CD4-positive, alpha-beta T cell treated with Interferon gamma for 1 hour (primary cell): ENCODE measurements at places on chromosomes 5 and 9.

DNA sequence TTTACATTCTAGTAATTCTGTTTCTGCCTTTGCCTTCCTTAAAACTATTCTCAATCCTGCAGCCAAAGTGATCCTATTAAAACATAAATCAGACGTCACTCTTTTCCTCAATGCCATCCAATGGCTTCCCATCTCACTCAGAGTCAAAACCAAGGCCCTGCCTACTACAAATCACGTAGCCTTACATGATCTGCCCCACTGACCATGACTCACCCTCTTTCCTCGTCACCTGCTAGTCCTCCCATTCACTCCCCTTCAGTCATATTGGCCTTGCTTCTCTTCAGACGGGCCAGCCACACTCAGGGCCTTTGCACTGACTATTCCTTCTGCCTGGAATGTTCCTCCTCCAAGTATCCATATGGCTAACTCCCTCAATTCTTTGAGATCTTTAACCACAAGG is 39.0 kb upstream of the DMXL1 start:
- DNase-seq: peak; percentile 24

- no peak for DNase-seq
Observed at GRCh38 chr9:76414661-76415060, 20.4 kb upstream of the RFK start.

GRCh38 chr5:5494489-5495402 is 72.3 kb downstream of the ICE1 start:
- peak; percentile 87 for DNase-seq

GRCh38 chr5:175092691-175093090 is 351.3 kb downstream of the DRD1 start:
- no peak for DNase-seq

GRCh38 chr9:84691634-84692033 is 22.1 kb downstream of the NTRK2 start:
- no peak for DNase-seq

DNA sequence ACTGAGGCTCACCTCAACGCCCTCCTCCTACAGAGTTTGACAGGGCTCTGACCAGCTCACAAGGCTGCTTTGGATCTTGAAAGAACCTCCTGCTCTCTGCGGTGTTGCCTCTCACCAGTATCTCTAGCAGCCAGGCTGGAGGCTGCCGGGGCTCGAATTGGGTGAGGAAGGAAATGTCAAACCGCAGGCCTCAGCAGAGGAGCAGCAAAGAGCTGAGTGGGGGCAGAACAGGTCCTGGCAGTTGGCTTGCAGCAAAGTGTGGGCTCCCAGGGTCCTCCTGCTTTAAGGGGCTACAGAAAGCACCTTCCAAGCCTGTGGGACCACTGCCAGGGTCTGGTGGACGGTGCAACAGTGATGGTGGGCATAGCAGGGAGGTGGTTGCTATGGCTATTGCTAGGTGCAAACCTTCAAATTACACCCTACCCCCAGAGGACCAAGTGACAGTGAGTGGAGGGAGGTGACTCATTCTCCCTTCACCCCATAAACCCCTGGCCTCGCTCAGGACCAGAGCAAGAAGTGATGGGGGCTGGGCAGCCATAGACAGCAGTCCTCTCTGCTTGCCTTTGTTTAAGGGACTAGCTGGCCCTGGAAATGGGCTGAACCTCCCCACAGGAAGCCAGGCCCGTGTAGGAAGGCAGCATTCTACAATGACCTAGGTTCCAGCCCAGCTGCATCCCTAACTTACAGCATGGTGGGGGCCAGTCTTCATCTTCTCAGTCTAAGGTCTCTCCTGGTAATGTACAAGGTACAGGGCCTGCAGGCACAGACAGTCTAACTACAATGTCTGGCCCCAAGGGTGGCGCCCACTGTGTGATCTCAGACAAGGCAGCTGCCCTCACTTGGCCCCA is 18.7 kb downstream of the LCP2 start:
- DNase-seq: peak; percentile 85

DNA sequence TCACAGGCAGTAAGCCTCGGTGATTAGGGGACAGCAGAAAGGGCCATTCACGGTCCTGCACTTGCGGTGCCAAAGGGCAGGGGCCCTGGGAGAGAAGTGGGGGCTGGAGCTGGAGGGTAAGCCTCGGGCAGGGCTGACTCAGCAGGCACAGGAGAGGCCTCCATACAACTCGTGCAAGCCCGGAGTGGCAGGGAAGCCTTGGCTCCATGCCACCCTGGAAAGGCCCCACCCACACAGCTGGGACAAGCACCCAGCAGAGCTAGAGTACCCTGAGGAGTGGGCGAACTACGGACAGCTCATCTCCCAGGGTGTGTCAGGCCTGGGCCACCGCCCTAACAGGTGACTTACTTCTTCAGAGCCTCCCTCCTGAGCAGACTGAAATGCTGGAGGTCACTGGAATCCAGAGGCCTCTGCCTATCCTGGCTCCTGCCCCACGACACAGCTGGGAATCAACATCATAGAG is 5.6 kb upstream of the CAMK2A start:
- no peak for DNase-seq

- no peak for DNase-seq
Observed at GRCh38 chr5:175195698-175196656, 248.0 kb downstream of the DRD1 start.

- no peak for DNase-seq
Observed at GRCh38 chr9:95305770-95306492, 11.6 kb downstream of the FANCC start.

- no peak for DNase-seq
Observed at GRCh38 chr5:55022450-55022849, 1.6 kb upstream of the GZMK start.

DNA sequence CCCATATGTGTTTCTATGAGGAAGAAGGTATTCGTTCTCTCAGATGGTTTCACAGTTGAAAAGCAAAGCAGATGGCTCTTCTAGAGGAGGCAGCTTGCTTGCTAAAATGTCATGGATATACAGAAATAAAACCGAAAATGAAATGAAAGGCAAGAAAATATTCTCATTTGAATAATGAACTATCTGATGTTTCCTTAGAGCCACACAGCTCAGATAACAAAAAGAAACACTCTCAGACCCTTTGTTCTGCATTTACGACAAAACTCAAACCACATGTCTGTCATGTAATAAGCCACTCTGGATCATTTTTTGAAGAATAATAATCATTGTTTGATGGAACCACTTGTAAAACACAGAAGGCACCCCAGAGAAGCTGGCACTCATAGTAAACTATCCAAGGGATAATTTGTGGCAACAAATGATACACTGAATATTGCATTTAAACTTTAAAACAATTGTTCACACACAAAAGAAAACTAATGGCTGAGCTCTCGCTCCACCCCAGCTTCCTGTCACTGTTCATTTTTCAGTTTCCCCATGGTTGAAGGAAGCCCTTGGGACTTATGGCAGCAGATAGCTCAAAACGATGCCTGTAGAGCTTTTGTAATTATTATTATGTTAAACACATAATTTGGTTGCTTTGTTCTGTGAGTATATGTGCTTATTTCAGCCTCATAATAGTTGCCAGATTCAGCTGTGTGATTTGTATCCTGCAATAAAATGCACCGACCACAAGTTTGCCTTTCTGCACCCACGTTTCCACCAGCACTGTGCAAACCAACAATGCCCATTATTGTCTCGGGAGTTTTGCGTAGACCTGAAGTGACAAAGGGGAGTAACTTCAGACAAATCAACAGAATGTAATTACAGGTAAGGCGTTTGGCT is 256.0 kb downstream of the TMEM167A start:
- no peak for DNase-seq

DNA sequence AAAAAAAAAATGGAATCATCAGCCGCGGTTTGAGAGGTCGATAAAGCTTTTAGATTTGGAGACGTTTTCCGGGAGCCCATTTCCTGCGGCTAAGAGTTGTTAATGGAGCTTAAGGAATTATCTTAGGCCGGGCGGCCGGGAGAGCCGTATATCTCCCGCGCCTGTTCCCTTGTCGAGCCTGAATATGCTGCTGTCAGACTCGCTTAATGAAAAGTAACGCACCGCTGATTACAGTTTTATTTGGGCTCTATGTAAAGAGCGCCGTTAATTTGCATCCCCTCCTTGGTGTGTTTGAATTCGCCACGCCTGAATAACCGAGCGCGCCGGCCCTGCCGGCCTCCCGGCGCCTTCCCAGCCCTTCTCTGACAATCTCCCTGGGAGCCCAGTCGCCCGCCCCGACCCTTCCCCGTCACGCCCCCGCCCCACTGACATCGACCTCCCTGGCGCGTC is 7.9 kb downstream of the IRX4 start:
- DNase-seq: no peak

GRCh38 chr5:122402955-122403685 is 91.1 kb downstream of the SNCAIP start:
- DNase-seq: no peak

DNA sequence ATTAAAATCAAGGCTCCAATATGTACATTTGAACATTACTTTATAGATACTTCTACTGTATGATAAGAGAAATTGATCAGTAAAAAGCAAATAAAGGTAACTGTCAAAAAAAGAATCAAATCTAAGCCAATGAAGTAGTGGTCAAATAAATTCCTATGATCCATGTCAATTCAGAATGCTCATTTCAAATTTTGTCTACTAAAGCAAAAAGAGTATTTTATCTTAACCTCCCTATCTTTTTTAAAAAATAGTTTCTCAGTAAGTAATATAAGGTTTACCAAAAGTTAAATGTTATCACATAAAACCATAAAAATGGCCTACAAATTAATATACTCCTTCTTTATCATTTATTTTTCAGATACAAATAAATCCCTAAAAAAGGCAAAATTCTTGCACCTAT is 165.9 kb downstream of the AGTPBP1 start:
- DNase-seq: no peak

DNA sequence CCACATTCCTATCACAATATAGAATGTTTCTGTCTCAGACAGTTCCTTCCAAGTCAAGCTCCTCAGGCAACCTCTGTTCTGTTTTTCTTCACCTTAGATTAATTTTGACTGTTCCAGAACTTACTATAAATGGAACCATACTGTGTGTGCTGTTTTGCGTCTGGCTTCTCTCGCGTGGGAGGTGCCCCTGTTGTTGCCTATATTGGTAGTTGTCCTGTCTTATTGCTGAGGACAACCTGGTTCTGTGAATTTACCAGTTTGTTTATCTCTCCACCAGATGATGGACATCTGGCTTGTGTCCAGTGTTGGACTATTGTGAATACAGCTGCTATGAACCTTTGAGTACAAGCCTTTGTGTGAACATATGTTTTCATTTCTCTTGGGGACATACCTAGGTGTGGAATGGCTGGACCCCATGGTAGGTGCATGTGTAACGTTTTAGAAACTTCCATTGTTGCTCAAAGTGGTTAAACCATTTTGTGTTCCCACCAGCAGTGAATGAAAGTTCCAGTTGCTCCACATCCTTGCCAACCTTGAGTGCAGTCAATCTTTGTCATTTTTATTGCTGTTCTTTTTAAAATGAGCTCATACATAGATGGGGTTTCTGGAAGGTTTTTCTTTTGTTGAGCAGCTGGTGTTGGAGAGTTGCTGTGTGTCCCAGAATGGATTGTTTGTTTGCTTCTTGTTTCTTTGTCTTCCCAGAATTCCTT is 18.1 kb downstream of the HMCN2 start:
- no peak for DNase-seq
